ENCODE measurements at places on chromosomes 2 and 18.

GRCh38 chr18:25805939-25806338 is 284.5 kb downstream of the SS18 start:
- no peak for DNase-seq

DNA sequence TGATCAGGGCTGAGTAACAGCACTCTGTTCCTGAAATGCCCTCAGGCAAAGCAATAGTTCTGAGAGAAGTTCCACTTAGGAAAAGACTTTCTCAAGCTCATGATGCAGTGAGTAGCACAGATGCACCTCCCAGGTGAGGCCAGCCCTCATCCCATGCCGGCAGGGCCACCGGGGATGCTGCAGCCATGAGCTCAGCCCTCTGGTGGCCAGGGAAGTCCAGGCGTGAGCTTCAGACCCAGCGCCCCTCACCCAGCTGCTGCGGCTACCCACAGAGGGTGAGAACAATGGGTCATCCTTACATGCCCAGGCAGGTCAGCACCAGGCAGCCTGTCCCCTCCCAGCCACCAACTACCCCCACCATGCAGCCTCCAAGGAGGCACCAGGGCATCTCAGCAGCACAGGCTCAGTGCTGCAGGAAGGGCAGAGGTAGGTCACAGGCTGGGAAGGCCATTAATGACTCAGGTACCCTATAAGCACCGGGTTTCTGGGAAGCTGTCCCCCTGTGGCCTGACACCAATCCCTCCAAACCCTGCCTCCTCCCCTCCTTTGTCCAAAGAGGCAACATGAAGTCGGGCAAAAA is 50.6 kb downstream of the TTC32 start:
- no peak for DNase-seq

DNA sequence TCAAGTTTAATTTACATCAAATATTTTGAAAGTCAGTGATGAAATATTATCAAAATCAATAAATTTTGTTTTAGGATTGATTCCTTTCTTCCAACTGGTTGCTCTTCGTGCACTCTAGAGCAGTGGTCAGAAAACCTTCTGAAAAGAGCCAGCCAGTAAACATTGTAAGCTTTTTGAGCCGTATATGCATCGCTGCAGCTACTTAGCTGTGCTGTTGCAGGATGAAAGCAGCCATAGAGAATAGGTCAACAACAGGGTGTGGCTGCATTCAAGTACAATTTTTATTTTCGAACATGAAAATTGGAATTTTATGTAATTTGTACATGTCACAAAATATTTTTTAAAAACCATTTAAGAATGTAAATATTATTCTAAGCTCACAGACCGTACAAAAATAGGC is 94.9 kb downstream of the MGAT5 start:
- DNase-seq, result no peak

DNA sequence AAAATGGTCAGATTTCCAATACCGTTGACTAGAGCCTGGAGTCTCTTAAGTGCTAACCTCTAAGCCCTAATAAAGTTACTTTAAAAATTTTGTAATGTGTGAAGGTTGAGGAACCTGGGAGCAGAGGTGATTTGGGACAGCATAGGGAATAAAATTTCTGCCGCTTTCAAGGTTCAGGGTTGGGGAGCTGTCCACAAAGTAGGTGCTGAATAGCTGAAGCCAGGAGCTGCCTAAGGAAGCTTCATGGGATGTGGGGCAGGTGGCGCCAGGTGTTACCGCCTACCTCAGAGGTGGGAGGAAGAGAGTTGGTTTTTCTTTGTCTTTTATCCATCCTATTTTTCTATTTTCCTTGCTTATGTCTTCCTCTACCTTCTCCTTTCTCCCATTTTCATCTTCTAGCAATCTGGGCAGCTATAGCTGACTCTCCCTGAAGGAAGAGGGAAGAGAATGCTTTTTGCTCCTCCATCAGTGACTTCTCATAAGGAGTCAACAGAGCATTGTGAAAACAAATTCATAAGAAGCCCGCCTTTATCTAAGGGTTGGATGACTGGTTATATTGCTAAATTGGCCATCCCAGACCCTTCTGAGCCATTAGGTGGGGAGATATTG is 178.7 kb downstream of the CLIP4 start:
- no peak for DNase-seq

GRCh38 chr2:160742667-160743066 is 249.1 kb upstream of the RBMS1 start:
- DNase-seq, result no peak

DNA sequence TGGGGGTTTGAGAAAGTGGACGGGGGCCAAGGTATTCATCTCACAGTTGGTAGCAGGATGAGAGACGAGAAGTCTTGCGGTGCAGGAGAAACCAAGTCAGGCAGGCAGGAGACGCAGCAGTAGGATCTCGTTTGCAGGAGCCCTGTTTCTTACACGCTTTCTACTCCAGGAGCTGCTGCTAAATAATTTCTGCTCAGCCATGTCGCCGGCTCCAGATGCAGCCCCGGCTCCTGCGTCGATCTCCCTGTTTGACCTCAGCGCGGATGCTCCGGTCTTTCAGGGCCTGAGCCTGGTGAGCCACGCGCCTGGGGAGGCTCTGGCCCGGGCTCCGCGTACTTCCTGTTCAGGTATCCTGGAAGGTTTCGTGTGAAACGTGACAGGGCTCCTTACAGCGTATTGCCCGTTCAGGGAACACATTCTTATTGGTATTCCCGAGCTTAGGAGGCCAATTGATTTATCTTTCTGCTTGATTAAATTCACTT is 494 bp downstream of the ANKZF1 start:
- DNase-seq, result peak; percentile 28

DNA sequence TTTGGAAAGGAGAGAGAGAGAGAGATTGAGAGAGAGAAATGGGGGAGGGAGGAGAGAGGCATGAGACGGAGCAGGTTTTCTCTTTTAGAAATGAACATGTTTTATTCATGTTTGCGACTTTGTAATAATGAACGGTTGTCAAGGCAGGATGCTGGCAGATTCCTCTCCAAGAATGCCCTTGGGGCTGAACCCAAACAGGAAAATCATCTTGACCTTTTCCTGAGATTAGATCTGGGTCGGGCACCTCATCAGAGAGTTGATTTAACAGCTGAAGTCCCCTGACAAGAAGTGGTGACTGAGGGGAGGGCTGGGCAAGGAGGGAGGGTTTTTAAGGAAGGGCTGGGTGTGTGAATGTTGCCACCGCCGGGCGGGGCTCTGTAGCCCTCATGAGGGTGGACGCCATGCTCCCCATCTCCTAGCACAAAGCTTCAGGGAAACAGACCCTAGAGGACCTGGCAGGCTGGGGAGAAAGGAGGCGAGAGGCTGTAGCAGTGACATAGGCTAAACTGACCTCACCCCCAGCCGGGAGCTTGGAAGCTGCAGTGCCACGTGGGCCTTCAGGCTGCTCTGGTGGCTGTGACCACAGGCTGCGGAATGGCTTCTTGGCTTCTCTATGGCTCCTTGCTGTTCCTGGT is 60.0 kb downstream of the LIPG start:
- no peak for DNase-seq

- DNase-seq, result no peak
Observed at GRCh38 chr2:133416736-133417135, 151.5 kb downstream of the NCKAP5 start.

- DNase-seq, result no peak
Observed at GRCh38 chr2:74238879-74239278, 40.5 kb downstream of the MTHFD2 start.

DNA sequence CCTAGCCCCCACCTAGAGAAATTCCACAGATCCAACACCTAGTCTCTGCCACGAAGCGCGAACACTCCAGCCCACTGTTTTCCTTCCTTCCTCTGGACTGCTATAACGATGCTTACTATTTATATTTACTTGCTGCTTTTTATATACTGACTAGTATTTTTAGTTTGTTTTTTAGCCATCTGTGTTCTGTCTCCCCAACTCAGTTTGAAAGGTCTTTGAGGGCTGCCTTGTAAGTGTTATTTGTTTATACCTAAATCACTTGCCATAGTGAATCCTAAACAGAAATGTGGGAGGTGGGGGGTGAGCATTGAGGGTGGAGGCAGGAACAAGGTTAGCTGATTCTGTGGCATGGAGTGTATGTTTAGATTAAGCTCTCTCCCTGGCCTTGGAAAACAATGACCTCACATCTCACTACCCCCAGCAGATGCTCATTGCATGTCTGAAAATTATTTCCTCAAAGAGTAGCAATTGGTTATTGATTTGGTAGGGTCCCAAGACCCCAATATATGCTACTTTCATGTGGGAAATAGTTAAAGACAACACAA is 1.1 kb upstream of the NCKAP5 start:
- DNase-seq, result no peak

DNA sequence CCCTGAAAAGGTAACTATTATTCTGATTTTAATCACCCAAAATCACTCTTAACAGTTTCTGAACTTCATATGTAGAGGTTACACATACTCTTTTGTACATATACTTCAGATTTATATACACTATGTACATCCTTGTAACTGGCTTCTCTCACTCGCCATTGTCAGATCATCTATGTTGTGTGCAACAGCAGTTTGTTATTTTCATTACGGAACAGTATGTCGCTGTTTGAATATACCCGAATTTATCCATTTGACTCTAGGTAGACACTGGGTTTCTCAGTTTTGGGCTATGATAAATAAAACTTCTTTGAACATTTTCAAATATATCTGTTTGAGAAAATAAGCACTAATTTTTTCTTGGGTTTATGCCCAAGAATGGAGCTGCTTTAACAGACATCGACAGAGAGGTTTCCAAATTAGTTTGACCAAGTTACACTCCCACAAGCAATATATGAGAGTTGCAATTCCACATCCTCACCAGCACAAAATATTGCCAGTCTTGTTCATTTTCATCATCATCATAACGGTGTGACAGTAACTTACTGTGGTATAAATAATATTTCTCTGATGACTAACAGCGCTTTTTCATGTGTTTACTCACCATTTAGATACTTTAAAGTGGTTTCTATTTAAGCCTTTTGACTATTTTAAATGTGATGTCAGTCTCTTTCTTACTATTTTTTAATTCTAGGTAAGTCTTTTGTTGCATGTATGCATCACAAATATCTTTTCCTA is 80.9 kb downstream of the SMC6 start:
- DNase-seq, result no peak

DNA sequence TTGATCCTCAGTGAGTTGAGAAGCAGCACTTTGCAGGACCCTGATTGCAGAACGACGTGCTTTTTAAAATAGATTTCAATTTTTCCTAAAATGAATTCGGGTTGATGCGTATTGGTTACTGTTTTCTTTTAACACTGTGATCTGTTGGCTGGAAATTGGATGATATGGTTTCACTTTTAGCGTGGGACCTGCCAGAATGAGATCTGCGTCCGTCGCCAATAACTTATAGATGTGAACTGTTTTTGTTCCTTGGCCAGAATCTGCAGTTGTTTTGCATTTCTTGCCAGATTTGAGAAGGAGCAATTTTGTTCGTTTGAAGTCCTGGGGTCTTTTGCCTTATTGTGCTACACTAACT is 703 bp downstream of the UGGT1 start:
- DNase-seq, result no peak

DNA sequence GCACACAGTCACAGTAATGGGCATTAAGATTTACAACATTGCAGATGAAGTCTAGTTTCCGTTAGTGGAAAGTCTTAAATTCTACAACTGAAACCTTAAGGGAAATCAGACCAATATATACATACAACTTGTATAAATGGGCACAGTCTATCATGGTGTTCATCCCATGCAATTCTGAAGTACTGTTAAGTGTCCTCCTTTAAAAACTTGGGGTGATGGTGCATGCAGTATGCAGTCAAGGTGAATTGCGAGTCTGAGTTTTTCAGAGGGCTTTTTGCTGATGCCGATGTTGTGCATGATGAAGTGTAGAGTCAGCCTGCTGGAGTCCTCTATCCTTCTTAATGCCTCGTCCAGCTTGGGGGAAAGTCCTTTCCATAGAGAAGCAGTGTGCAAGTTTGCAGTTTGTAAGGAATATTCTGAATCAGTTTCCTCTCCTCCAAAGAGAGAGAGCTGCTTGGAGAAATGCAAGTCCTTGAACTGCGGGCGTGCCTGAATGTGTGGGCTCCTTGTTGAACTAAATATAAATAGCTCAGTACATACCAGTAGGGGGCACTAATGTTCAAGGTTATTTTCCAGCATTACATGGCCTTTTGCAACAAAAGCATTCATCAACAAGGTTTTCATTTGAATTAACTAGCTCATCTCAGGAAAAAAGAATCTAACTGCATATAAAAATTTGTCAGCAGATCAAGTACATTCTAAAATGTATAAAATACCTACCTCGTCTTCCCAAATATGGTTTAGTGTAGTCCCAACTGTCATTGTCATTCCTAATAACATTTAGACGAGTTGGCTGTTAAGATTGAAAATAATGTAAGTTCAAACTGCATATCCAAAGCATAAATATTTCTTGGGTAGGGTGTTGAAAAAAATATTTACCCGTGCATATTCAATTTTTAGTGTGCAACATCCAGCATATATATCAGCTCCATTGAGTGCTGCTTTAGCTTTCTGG is 21.3 kb downstream of the HNRNPLL start:
- peak; percentile 75 for DNase-seq

DNA sequence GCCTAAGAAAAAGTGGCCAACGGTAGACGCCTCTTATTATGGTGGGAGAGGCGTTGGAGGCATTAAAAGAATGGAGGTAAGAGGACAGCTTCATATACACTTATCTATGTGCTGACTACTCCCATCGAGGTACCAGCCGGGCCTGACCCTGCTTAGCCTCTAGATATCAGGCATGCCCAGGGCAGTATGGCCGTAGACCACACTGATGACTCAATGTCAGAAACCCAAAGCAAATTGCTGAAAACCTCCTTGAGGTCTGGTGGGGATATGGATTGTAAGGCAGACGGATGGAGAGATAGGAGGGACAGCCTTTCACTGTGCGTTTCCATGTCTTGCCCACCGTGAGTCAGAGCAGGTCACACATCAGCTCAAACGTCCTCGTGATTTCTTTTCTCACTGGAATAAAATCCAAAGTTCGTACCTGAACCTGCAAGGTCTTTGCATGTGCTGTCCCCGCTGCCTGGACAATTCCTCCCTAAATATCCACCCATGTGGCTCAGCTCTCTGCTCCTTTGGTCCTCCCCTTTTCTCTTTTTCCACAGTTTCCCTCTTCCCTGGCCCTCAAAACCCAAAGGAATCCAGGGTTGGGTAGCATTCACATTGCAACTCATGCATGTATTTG is 168.9 kb downstream of the ANTXR1 start:
- DNase-seq, result no peak

- DNase-seq, result no peak
Observed at GRCh38 chr2:200379481-200380090, 73.1 kb downstream of the SPATS2L start.

DNA sequence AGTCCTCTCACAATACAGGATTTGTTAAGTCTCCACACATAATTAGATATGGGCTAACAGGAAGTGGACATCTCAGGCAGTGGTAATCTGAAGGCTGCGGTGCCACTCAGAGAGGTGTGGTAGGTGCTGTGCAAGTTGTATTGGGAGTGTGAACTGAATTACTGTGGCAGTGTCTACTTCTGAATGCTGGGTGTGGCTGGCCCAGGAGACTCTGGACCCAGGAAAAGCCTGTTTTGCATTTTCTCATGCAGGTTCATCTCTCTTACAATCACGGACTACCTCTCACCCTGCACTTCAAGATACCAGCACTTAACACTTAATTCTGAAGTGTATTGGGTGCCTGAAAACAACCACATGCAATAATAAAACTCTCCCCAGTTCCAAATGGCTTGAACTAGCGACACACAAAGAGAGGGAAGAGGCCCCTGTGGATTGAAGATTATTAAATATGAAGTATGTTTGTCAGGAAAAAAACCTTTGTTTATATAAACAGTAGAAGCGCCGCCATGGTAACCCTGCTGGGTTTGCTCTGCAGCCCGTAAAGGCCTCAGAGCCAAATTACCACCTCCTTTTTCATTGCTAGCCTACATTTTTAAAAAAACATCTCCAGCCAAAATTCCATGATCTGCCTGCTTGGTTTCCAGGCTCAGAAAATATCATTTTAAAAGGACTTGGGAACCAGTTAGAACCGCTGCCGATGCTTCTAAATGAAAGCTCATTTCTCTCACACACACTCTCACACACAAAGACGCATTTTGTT is 77.5 kb downstream of the GFPT1 start:
- peak; percentile 73 for DNase-seq

Data from NCI-H2081 (cell line).